ENCODE measurements at places on chromosomes 16 and 17.

DNA sequence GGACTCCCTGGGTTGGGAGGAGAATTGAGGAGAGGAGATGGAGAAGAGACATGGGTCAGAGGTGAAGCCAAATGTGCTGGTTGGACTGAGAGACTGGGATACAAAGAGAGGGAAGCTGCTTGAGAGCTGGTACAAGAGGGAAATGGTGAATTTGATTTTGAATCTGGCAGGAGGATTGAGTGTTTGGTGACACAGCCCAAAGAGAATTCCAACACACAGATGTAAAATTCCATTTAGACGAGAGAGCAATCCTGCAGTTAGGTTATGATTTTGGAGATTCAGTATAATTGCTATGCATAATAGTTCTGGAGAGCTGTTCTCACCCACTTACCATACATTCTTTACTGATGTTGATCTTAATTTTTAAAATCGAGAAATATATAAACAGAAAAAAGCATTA lies 57.7 kb downstream of the HSD17B2 start:
- H3K36me3 ChIP-seq = no peaks in the 10 kb centered on the region
- H3K27me3 ChIP-seq = no peaks in the 10 kb centered on the region
- H3K4me1 ChIP-seq = no peaks in the 10 kb centered on the region
- no peak for DNase-seq
- H3K27ac ChIP-seq = no peak overlapping the region

- H3K4me1 ChIP-seq = no peaks in the 10 kb centered on the region
- no peak for DNase-seq
- H3K27me3 ChIP-seq = no peaks in the 10 kb centered on the region
- no peaks in the 10 kb centered on the region for H3K36me3 ChIP-seq
Observed at GRCh38 chr17:77019893-77020379, 120.8 kb upstream of the SEC14L1 start.

DNA sequence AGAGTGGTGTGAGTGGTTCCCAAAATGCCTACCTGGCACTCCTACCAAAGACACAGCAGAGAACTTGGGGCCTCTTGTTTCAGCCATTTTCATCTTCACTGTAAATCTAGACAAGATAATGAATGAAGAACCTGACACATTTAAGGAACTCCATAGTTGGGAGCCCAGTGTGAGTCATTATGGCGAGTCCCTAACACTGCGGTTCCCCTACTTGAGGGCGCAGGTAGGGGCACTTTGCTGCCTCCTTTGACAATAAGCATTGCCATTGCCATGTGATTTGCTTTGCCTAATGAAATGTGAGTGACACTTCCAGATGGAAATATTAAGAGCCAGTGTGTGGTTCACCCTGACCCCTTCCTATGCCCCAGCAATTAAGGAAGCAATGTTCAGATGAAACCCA lies 517.6 kb downstream of the MAF start:
- H3K36me3 ChIP-seq = no peaks in the 10 kb centered on the region
- no peaks in the 10 kb centered on the region for H3K27me3 ChIP-seq
- no peaks in the 10 kb centered on the region for H3K4me1 ChIP-seq
- no peak overlapping the region for H3K27ac ChIP-seq

DNA sequence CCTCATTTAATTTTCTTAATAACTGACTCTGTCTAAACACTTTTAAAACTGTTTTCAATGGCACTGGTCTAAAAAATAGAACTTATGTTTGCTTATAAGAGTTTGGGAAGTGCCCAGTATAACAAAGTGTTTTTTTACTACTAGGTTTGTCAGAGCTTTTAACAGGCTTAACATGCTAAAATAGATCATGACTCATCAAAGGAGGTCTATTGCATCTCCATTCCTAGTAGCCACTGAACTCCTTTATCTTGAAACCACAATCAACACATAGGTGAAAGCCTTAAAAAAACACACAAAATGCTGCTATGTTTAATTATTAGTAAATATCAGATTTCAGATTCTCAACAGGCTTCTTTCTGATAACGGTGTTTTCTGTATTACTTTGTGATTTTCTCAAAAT lies 196.4 kb upstream of the KIF2B start:
- H3K36me3 ChIP-seq = no peaks in the 10 kb centered on the region
- H3K27ac ChIP-seq = no peak overlapping the region
- no peak overlapping the region for H3K4me3 ChIP-seq
- no peak for DNase-seq
- H3K4me1 ChIP-seq = no peaks in the 10 kb centered on the region
- no peaks in the 10 kb centered on the region for H3K27me3 ChIP-seq

Data from effector memory CD4-positive, alpha-beta T cell (primary cell).